ENCODE measurements at places on chromosomes 7 and 10. TPM values are rescaled to one million over a fixed set of nuclear protein-coding genes. Genes with fewer than 3 reads are reported as not detected.
A peak's percentile ranks its signal among the peaks of the same experiment; 100 is the strongest.

Gene MEOX2
- 2.4 TPM for total RNA-seq

DNA sequence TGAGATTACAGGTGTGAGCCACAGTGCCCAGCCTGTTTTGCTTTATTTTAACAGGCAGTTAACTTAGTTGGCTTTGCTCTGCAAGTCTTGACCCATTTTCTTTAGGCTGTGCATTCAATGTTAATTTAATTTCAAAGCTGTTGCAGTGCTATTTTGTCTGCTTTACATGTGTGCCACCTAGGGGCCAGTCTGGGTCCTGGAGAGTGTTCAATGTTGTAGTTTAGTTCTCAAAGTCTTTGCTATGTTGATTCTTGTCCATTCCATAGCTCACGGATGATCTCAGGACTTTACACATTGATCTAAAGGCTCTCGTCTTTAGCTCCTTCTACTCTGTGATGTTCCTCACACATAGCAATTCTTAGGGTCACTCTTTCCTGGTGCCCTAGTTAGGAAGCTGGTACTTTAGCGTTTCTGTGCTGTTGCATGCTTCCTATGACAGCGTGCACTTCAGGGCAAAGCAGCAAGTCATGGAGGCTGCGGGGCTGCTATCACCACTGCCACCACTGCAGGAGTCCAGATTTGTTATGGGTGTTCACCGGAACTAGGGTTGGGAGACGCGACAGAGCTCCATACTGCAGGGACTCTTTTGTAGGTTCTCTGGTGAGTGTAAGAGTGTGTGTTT lies 16.4 kb upstream of the ABCA13 start:
- peak; percentile 21 for DNase-seq

Gene GPR146
- total RNA-seq: 8.3 TPM

Gene MCM7
- 58.2 TPM for total RNA-seq

DNA sequence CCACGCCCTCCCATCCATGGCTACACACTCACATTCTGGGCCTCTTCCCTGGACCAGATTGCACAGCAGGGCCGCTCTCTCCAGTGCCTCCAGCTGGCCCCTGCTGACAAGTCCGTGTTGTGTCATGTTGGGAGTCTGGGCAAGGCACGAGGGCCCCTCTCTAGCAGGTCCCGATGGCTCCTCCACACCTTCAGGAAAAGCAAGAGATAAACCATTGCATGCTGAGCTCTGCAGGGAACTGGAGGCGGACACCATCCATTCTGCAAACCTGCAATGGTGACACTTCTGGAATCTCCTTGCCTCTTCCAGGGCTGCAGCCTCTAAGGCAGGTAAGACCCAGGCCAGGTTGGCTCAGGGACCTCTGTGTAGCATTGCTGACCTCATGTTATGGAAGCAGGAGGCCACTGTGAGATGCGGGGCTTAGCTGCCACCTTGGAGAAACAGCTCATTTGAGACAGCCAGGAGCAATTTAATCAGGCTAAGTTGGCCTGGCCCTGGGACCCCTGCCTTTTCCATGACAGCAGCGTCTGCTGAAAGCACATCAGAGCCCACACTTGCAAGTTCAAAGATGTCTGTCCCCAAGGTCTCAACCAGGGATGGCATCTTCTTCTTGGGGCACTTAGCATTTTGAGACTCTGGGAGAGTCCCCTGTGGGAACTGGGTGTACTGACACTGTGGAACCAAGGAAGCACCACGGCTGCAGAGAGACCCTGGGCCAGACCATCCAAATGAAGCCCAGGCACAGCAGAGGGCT lies 34.2 kb upstream of the LEP start:
- DNase-seq: no peak

DNA sequence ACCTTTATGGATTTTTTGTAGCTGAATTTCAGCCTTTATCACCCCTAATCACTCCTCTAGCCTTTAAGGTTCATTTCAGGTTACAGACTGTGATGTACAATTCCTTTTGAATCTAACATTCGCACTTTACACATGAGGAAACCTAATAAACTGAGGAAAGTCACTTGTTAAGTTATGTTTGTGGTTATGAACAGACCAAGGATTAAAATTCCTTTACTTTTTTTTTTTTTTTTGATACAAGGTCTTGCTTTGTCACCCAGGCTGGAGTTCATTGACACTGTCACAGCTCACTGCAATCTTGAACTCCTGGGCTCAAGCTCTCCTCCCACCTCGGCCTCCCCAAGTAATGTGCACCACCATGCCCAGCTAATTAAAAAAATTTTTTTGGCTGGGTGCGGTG lies 3.6 kb downstream of the MCU start:
- DNase-seq: no peak

DNA sequence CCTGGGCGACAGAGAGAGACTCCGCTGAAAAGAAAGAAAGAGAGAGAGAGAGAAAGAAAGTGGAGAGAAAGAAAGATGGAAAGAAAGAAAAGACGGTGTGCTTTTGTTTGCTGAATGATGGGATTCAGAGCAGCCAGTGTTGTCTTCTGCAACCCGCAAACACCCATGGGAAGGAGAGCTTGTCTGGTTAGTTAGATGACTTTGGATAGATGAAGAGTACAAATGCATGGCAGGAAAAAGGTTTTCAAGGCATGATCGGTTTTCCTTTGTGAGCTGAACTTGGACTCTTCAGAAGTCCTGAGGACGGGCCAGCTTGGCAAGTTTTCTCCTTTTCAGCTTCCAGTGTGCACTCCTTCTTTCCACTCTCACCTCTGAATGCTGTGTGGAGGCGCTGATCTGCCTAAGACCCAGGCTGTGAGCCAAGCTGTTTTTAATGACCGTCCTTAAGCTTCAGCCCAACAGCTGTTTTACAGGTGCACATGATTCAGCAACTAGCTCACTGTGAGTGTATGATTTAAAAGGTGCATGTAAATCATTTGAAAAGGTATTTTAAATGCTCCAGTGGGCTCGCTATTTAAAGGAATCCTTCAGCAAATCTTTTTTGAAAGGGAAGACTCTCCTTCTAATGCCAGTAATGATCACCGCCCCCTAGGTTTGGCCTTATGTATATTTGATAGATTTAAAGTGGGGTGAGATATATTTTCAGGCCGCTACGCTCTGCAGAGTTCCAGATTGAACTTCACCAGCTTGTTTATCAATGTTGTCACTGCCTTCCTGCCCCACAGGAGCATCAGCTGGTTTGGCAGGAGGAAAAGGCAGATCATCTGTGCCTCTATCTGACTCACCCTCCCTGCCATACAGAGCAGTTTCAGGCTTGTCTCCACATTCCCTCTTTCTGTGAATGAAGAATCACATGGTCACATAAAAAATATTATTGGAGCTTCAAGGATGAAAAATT lies 115.0 kb downstream of the PLXDC2 start:
- DNase-seq: no peak

Gene ZMIZ1
- 107 TPM for total RNA-seq

- DNase-seq: no peak
Measured at GRCh38 chr10:27542812-27543211, 38.7 kb downstream of the RAB18 start.
